ENCODE measurements at places on chromosomes 1 and 21. TPM values are rescaled to one million over a fixed set of nuclear protein-coding genes. Genes with fewer than 3 reads are reported as not detected.

The FAM177B gene
- total RNA-seq, result not detected

The KRTAP11-1 gene
- not detected for total RNA-seq

The TYW3 gene
- 11.4 TPM for total RNA-seq

The LENEP gene
- 0.86 TPM for total RNA-seq

The MROH9 gene
- total RNA-seq, result 0.43 TPM

The ZSWIM5 gene
- 0.22 TPM for total RNA-seq

The ACADM gene
- 29.3 TPM for total RNA-seq

The NUAK2 gene
- total RNA-seq, result 9.7 TPM

The TTC3 gene
- total RNA-seq, result 207 TPM

The MED8 gene
- 75.3 TPM for total RNA-seq

The SIK1 gene
- total RNA-seq, result 1.7 TPM

The SPATA1 gene
- 0.88 TPM for total RNA-seq

The CLCN6 gene
- 37.4 TPM for total RNA-seq

The KCNN3 gene
- total RNA-seq, result under 0.01 TPM

The NOS1AP gene
- total RNA-seq, result 0.29 TPM

The SPATA21 gene
- not detected for total RNA-seq

The C1orf116 gene
- not detected for total RNA-seq

The NR1I3 gene
- total RNA-seq, result not detected

The MEX3A gene
- total RNA-seq, result 0.22 TPM

The E2F2 gene
- total RNA-seq, result 2.7 TPM
